ENCODE measurements at places on chromosomes 6 and 20.

GRCh38 chr20:37690626-37691369 is 3.0 kb upstream of the CTNNBL1 start:
- DNase-seq, result no peak

DNA sequence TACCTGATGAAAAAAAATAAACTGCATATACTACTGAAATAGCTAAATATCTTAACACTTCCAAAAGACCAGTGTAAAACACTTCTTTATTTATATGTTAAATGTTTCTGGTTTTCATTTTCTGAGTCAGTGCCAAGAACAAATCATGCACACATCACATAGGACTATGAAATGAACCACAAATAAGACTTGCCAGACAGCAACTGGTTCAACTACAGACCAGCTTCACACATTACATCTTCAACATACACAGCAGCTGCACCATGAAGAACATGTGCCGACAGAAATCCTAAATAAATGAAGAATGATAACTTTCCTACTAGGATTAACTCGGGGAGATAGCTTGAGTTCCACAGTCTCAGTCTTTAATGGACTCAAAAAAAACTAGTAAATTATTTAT is 168.3 kb upstream of the STXBP5 start:
- no peak for DNase-seq

DNA sequence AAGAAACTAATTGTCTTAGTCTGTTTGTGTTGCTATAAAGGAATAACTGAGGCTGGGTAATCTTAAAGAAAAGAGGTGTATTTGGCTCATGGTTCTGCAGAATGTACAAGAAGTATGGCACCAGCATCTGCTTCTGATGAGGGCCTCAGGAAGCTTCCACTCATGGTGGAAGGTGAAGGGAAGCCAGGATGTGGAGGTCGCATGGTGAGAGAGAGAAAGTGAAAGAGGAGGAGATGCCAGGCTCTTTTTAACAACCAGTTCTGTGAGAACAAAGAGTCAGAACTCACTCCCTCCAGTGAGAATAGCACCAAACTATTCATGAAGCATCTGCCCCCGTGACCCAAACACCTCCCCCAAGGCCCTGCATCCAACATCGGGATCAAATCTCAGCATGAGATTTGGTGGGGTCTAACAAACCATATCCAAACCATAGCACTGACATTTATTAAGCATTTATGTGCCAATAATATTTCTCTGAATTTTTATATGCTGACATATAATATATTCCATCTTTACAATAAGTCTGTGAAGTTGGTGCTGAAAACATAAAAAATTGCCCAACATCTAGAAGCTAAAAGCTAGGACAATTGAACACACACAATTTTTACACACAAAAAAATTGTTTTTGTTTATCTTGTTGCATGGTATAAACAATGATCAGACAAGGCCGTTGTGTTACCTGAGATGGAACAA is 29.2 kb upstream of the BTN3A2 start:
- no peak for DNase-seq

- DNase-seq, result no peak
These were observed 10.1 kb upstream of the FRK start for GRCh38 chr6:116070616-116071389.

DNA sequence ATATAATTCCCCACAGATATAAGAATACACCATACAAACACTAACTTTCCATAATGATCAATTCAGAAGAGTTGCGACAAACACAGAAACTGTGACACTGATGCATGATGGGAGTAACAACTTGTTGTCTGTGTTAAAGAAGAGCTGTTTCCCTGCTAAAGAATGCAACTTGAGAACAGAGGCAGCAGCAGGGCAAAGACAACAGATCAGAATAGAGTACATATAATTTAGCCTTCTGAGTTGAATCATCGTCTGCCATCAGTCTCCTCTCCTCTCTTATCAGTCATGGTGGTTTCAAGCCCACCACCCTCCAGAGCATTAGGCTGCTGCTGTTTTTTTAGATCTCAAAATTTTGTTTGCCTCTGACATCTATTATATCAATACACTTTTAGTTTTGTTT is 280.4 kb downstream of the UBE3D start:
- no peak for DNase-seq

- DNase-seq, result no peak
These were observed 35.3 kb downstream of the KIF16B start for GRCh38 chr20:16537918-16538317.

- no peak for DNase-seq
These were observed 6.2 kb downstream of the LMBRD1 start for GRCh38 chr6:69790629-69791028.

GRCh38 chr20:43477619-43478018 is 19.9 kb downstream of the SRSF6 start:
- no peak for DNase-seq

DNA sequence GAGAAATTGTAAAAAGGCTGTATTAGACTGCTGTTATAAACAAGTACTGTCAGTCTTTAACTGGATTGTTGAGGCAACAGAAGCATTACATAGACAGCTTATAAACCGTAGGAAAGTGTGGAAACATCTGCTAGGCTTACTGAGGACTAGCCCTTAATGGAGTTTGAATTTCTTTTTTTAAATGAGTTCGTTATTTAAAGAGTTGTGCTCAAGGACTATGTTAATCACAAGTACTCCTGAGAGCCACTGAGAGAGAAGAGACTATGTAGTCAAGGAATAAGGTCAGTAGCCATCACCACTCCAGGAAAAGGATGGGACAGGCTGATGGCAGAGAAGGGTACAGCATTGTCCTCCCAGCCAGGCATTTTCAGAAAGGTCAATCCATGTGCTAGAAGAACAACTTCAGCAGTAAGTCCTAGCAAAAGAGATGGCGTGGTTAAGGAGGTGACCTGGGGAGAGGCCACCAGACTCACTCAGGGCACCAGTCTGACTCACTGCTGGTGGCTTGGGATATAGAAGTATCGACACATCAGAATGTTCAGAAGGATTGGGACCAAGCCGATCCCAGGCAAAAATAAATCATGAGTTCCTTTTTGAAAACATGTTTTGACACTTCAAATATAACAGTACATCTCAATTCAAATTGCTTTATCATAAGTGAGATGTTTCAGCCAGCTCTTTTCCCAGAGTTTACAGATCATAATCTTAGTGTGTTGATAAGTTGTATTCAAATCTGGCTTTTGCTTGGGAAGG is 6.4 kb downstream of the RPS12 start:
- no peak for DNase-seq

DNA sequence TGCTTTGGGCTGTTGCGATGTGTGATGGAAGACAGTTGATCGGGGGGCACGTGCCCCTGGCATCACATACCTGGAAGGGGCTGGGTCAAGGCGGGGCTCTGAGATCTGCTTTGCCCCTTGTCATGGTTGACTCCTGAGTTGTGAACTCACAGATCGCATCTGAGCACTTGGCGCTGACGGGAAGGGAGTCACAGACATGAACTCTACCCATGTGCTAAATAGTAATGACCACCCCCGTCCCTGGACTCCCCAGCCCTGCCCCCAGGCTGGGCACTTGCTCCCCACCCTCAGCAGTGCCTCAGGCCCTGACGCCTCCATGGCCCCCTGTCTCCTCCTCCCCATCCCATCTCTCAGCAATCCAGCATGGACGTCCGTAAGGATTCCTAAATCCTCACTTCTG is 107.0 kb downstream of the SYNDIG1 start:
- DNase-seq, result no peak

GRCh38 chr6:11231564-11232192 is 790 bp downstream of the NEDD9 start:
- no peak for DNase-seq

- no peak for DNase-seq
These were observed 668.9 kb upstream of the CITED2 start for GRCh38 chr6:140043357-140043756.

GRCh38 chr20:48697845-48698491 is 129.8 kb downstream of the PREX1 start:
- DNase-seq, result no peak

GRCh38 chr6:22829070-22829469 is 259.7 kb downstream of the HDGFL1 start:
- no peak for DNase-seq

- DNase-seq, result no peak
These were observed 39.8 kb upstream of the MYL9 start for GRCh38 chr20:36501367-36502006.

DNA sequence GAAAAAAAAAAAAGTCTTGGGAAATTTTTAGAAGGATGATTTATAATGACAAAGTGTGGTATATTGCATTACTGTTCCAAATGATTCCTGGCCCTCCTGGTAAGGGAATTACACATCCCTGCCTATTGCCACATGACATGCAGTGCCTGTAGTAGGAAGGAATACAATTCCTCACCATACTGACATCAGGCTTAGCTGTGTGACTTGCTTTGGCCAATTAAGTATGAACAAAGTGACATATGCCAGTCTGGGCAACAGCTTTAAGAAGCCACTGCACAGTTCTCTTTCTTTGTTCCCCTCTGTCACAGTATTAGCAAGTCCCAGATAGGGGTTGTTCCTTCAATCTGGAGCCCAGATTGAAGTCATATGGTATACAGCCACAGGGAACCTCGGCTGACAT is 100.5 kb downstream of the KIF13A start:
- DNase-seq, result no peak

GRCh38 chr6:125586074-125586473 is 163.4 kb upstream of the HEY2 start:
- no peak for DNase-seq

GRCh38 chr6:140809694-140810101 is 1323.0 kb upstream of the GJE1 start:
- no peak for DNase-seq

DNA sequence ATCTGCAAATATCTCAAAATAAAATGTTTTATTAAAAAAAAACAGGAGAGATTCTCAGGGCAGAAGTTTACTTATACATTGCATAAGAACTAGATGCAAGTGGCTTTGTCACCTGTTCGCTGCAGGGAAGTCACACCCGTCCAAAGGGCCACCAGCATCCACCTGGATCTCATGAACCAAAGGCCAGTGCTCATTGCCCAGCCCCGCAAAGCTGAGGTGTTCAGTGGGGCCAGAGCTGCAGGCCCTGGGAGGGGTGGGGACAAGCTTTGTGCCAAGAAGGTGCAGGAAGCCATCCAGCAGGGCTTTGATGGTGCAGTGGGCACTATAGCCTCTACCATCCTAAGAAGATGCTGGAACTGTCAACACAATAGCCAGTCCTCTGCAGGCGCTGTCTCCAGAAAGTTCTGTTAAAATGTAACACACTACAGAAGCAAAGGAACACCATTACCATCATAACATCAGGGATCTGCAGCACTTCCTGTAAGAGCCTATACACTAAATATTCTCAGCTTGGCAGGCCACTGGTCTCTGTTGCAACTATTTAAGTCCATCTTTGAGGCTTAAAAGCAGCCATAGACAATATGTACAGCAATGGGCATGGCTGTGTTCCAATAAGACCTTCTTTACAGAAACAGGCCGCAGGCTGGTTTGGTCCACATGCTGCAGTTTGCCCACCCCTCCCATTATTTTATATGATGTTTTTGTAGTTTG is 15.7 kb upstream of the CD93 start:
- no peak for DNase-seq

GRCh38 chr6:53172468-53172803 is 23.8 kb upstream of the GCM1 start:
- DNase-seq, result no peak

GRCh38 chr6:35970181-35970580 is 49.3 kb upstream of the SRPK1 start:
- DNase-seq, result no peak

DNA sequence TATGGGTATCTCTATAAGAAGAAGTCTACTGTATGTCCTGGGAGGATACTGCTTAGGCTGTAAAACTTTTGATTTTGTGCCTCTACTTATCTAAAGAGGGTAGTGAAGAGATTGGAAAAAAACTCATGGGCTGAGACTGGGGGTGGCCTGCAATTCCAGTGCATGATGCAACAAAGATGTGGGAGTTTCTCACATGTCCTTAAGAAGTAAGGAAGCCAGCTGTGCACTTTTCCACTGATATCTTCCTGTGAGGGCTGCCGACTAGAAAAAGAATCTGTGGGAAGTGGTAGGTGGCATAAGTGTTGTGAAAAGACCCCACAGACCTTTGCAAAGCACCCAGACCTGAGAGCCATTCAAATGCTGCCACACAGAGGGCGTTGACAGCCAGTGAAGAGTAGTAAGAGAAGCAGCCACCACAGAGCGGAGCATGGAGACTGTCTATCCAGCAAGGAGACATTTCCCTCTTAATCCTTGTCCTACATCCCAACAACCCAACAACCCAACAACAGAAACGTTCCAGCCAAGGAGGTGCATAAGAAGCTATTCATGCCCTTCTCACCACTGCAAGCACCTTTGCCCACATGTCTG is 65.1 kb downstream of the PFDN4 start:
- DNase-seq, result no peak

DNA sequence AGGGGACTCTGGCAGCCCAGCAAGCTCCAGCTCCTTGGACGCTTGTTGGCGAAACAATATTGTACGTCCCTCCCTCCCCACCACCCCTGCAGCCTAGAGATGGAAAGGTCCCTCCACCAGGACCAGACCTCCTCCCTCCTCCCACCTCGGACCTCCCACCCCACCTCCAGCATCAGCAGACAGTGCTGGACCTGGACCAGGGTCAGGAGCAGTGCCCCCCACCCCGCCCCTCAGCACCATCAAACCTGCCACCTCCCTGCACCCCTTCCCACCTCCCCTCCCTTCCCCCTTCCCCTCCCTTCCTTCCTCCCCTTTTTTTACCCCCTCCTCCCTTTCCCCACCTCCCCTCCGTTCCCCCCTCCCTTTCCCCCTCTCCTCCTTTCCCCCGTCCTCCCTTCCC is 98.4 kb downstream of the TAF4 start:
- no peak for DNase-seq

- DNase-seq, result no peak
These were observed 62.5 kb downstream of the CAP2 start for GRCh38 chr6:17455919-17456318.

DNA sequence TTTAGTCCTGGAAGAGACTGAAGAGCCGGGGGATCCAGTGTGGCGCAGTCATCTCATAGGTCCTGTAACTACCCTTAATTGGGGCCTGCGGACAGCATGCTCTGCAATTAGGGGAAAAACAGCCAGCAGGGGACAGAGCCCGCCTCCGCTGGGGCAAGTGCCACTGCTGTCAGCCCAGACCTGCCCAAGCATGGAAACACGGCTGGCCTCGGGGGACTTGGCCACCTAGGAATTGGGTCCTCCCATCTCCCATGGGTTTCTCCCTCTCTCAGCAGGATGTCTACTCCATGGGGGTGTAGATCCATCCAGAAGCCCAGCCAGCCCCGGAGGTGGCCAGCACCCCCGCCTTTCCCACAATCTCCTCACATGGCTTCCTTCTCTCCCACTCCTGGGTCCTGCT is 3.6 kb downstream of the GHRH start:
- DNase-seq, result no peak

- no peak for DNase-seq
These were observed 17.9 kb downstream of the HLA-G start for GRCh38 chr6:29845405-29846006.

Measured in stimulated activated effector memory CD8-positive, alpha-beta T cell treated with anti-CD3 and anti-CD28 coated beads, Interleukin-12 subunit alpha, Interleukin-12 subunit beta, amount 100 ng/mL, for 72 hours (primary cell).